ENCODE measurements at places on chromosomes 2 and 18.

DNA sequence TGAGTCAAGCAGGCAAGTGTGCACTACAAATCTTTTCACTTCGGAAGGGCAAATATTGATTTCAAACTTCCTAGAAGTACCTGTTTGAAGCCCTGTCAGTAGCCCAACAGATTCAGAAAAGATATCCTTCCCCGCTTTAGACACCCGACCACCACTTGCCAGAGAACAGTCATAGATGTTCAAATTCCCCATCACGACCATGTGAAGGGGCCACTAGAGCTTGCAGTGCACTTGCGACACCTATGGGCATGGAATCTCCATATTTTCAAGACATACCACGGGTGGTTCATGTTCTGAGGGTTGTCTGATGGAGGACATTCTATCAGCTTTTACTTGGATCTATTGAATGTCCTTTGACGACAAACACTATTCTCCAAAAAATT lies 23.8 kb downstream of the GNLY start:
- no peak for DNase-seq

- DNase-seq = no peak
These were observed 876.0 kb downstream of the SLC4A3 start for GRCh38 chr2:220503431-220503830.

DNA sequence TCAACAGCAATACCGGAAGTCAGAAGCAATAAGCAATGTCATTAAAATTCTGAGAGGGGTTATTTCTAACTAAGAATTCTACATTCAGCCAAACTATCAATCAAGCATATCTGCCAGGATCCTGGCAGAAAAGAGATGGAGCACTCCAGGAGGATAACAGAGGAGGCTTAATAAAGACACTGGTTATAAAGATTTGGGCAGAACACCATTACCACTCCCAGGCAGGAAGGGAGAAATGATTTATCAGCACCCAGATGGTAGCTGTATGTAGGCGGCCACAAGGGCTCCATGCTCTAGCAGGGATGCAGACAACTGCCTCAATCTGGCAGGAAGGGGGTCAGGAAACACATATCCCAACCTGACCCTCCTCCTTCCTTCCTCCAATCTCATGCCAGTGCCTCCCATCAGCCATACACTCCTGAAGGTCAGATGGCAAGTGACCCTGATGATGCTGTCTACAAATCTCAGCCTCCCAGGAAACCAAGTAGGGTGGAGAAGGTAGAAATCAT lies 20.5 kb upstream of the TNFAIP6 start:
- DNase-seq = no peak

DNA sequence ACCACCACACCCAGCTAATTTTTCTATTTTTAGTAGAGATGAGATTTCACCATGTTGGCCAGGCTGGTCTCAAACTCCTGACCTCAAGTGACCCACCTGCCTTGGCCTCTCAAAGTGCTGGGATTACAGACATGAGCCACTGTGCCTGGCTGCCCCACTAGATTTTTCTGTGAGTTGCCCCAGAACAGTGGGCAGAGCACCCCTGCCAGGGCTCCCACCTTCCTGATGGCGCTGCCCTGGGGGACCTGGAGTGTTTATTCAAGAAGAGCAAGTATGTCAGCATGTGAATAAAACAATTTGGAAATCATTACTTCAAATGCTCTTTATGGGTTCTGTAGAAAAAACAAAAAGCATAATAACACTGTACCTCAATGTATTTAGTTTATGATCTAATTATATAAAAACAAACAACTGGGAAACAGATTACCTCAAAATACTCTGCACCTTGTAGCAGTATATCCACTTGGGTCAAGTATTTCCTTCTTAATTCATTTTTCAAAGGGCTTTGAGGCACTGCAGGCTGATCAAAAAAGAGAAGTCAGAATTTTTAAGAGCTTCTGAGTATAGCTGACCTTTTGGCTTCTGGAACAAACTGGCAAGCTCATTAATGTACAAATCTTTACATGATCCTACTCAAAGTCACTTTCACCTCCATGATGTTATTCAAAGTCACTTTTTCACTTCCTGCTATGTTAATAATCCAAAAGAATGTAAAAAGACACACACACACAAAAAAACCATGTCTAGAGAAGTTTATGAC lies 8.9 kb downstream of the HJURP start:
- no peak for DNase-seq
